CD4-positive, CD25-positive, alpha-beta regulatory T cell (primary cell): ENCODE measurements at places on chromosomes 13 and 19.

DNA sequence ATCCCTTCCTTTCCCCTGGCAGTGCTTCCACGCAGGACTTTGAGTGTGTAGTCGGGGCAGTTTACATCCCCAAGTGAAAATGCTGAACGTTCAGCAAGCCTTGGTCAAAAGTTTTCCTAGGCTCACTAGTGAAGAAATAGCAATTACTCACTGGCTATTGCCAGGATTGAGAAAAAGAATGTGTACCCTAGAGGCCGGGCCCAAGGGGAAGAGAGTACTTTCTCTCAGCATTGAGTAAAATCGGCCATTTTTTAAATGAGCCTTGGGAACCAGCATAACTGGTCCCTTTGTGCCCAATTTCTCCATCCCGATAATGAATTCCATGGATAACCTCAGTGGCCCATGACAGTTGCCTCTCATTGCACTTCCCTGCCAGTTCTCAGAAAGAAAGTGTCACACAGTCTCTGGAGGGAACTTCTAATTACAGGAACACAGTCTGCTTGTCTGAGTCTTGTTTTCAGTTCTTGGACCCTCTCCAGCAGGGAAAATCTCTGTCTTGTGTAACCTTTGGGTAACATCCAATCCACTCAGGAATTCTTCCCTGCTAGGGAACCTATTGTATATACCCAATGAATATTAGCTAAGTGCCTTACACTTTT, 7.3 kb upstream of the OR7D2 start:
- no peak for DNase-seq

GRCh38 chr19:54196536-54196935, 4.1 kb upstream of the RPS9 start:
- DNase-seq = no peak

DNA sequence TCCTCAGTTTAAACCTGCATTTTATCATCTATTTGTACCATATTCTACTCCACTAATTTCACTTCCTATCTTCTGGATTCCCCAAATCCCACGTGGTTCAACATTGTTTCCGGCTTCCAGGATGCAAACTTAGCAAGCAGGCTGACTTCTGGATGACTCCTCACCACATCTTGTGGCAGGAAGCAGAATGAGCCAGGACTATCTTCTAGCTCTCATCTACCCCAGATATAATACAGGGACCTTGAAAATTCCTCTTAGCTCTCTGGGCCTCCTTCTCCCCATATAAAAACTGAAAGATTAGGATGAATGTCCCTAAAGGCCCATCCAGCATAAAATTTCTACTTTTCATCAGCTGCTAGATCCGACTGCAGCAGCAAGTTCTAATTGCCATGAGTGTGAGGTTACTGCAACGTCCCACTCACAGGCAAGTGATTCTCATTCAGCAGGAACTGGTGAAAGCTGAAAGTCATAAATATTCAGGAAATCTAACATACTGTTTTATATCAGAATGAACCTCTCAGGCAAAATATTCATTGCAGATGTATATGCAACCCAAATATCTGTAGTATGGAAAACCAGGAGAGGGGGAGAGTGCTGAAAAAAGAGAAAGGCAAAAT, 93.4 kb downstream of the KCTD12 start:
- no peak for DNase-seq

GRCh38 chr13:19158526-19159174, 23.0 kb downstream of the TUBA3C start:
- no peak for DNase-seq

- no peak for DNase-seq
Observed at GRCh38 chr13:39734952-39735351, 79.5 kb downstream of the COG6 start.

DNA sequence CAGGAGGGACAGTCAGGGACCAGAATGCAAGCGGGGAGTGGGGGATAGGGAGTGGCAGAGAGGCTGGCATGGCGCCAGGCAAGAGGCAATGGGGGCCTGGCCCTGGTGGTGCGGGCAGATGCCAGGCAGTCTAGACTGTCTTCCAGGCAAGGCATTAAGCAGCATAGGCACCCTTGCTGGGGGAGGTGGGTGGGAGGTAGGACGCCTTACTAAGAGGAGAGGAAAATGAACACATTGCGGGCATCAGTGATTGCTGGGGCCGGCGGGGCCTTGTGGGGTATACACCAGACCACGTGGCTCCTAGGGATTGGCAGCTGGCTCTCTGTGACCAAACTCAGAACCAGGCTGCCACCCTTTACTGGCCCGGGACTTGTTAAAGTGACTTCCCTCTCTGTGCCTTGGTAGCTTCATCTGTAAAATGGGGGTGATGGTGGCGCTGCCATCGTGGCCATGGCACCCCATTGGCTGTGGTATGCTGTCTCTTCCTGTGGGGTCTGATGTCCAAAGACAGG, 46.0 kb downstream of the DNM2 start:
- no peak for DNase-seq
